ENCODE measurements at places on chromosomes 3 and 15. TPM values are rescaled to one million over a fixed set of nuclear protein-coding genes. Genes with fewer than 3 reads are reported as not detected.

Gene SPINK8
- not detected for total RNA-seq

Gene CSPG4
- total RNA-seq = not detected

Gene LARP6
- total RNA-seq = not detected

Gene C3orf49
- total RNA-seq = not detected

Measured in T-helper 1 cell treated with Interleukin-12 subunit alpha and Interleukin-12 subunit beta and Interleukin-4 antibody, amounts not matched to agents 30 ng/mL and 1 ng/mL, for 36 hours (primary cell).